ENCODE measurements at places on chromosomes 11 and 22.

DNA sequence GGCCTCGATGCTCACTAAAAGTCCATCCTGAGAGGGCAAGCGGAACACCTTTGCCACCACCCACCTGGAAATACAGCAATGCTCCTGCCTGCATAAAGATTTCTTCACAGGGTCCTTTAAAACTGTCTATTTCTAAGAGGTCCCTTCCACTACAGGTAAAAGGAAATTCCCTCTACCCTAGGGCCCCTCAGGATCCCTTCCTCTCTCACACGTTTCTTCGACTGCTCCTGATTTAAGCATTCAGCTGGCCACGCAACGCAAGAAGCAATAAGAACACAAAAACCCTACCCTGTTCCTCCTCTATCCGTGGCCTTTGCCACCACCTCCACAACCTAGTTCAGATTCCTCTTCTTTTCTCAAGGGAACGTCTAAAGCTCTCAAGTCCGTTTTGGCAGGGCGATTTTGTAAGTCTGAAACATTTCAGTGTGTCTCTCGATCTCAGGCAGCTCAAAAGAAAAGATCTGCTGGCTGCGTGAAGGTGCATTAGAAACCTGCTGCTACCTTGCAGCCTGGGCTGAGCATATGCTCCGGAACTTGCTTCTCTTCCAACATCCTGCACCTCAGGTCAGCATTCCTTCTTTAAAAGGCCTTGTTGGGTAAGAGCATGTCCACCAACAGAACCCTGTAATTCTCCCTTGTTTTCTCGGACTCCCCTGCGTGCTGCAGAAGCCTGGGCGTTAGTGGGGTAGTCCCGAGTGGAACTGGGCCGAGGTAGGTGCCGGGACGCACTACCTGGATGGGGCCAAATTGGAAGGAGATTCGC, 1.6 kb downstream of the LGR4 start:
- DNase-seq, result no peak

DNA sequence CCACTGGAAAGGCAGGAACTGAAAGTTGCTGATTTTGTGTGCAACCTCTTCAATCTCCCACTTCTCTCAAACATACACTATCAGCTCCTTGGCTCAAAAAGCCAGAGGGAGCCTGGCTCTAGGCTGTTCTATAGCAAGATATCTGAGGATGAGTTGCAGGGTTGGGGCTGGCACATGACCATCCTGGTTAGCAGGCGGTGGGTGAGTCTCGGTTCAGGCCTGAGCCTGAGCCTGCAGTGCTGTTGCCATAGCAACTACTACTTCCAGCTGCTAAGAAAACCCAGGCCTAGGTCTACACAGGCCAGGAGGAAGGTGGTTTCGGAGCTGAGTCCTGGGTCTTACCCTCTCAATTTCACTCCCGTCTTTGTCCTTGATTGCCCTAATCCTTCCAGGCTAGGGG, 39.0 kb downstream of the CWC15 start:
- no peak for DNase-seq

DNA sequence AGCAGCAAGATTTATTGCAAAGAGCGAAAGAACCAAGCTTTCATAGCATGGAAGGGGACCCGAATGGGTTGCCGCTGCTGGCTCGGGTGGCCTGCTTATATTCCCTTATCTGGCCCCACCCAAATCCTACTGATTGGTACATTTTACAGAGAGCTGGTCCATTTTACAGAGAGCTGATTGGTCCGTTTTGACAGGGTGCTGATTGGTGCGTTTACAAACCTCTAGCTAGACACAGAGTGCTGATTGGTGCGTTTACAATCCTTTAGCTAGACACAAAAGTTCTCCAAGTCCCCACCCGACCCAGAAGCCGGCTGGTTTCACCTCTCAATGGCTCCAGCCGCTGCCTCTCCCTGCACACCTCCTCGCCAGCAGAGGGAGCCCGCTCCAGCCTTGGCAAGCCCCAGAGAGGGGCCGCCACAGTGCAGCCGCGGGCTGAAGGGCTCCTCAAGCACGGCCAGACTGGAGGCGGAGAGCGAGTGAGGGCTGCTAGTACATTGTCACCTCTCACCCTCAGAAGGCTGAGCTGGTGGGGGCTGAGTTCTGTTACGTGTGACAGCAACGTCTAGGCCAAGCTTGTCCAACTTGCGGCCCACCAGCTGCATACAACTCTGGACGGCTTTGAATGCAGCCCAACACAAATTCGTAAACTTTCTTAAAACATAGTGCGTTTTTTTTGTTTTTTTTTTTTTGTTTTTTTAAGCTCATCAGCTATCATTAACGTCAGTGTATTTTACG, 8.7 kb downstream of the PTH start:
- DNase-seq, result no peak

DNA sequence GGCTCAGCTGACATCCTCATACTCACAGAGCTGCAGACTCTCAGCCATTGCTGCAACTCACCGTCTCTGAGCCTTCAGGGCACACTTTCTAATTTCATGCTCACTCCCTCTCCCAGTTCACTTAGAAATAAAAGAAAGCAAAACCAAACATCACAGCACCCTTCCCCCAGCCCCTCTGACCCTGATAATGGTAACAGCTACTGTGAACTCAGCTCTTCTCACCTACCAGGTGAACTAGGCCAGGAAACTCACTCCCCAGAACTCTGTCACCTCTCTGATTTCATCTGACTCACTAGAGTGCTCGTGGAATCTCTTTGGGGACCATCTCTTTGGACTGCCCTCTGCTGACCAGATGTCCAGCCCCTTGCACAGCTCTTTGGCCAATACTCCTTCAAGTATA, 14.5 kb upstream of the PARVA start:
- no peak for DNase-seq

DNA sequence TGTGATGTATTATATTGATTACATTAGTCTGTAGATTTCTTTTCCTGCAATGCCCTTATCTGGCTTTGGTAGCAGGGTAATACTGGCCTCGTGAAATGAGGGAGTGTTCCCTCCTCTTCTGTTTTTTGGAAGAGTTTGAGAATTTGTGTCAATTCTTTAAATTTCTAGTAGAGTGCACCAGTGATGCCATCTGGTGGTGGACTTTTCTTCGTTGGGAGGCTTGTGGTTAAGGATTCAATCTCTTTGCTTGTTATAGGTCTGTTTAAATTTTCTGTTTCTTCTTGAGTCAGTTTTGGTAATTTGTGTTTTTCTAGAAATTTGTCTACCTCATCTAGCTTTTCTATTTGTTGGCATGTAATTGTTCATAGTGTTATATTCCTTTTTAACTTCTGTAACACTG, 18.9 kb downstream of the SHANK3 start:
- DNase-seq, result no peak

GRCh38 chr22:45526281-45526680, 23.6 kb downstream of the FBLN1 start:
- DNase-seq, result no peak

- DNase-seq, result no peak
These were observed 14.7 kb upstream of the TRMU start for GRCh38 chr22:46320716-46321386.

DNA sequence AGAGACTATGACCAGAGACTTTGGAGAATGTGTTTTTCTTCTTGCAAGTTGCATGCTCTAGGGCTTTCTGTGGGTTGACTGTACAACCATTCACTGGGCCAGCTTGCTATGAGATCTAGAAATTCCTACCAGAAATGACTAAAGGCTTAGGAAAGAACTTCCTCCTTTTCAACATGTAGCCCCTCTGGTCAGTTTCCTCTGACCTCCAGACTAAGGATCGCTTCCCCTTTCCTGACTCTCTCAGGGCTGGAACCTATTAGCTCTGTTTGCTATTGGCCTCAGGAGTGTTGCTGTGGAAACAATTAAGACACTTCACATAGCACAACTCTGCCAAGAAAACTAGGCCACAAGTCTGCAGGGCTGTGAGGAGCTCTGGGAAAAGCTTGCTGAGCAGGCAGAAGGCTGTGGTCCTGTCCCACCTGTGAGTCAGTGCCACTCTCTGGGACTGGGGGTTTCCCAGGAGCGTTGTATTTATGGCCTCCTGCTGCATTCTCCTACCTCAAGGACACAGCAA, 10.7 kb downstream of the CRY2 start:
- DNase-seq, result no peak

DNA sequence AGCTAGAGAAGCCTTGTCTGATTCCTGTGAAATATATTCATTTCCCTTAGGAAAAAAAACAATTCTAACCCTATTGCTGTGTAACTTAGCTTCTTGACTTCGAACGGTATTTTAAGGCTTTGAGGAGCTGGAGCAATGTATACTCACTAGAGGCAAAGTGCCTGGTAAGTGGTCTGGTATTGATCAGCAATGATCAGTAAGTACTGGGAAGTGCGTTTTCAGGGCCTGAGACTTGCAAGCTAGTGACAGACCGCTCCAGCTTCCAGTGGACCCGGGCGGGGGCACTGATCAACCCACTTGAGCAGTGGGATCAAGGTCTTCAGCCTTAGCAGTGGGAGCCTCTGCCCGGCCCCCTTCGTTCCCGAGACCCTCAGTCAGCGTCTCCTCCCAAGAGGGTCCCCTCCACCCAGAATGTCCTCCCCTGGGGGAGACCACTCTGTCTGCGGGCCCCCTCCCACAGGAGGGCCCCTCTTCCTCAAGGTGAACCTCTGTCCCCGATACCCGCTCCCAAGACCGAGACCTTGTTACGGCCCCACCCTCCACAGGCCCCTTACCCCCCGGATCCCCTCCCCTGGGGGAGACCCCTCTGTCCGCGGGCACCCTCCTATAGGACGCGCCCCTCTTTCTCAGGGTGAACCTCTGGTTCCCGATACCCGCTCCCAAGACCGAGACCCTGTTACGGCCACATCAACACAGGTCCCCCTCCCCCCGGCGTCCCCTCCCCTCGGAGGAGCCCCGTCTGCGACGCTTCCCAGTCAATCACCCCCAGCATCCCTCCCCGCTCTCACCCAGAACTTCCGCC, 452 bp upstream of the ATXN10 start:
- DNase-seq, result no peak

- DNase-seq, result no peak
These were observed 169.0 kb downstream of the TBC1D22A start for GRCh38 chr22:46931414-46931813.

- DNase-seq, result no peak
These were observed 7.3 kb upstream of the OR51A2 start for GRCh38 chr11:4962816-4963215.

- no peak for DNase-seq
These were observed at the start of gene BRSK2 for GRCh38 chr11:1389932-1390568. TSS of gene BRSK2 (plus strand) at chr11:1389934. CDS start at chr11:1390285, 351 bp downstream.

DNA sequence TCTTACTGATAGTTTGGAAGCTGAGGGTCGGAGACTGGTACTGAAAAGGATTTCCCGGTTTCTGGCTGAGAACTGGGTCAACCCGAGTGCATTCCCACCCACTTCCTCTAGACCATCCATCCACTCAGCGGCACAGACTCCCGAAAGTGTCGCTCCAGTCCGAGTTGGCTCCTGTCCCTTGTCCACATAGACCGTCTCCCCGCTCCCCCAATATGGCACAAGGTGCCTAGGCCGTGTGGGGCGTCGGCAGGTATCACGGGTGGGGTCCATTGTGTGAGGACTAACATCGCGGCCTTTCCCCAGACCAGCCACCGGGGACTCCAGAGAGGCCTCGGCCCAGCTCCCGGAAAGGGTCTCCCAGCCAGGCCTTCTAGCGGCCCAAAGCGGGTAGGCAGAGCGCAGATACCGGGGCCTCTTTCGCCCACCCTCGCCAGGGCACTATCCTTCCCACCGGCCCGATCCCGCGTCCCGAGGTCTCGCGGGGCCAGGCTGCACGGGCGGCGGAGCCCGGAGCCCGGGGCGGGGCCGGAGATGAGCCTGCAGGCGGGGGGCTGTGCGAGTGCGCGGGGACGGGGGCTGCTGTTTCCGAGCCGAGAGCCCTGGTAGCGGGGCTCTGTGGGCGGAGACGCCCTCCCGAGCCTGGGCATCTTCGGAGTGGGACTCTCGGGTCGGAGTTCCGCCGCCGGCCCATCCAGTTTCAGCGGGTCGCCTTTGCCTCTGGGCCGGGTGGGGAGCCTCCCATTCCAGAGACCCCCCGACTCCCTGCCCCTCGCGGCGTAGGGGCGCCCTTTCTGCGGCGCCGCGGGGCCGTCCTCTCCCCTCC, 21.1 kb downstream of the SERPINH1 start:
- no peak for DNase-seq

All from GM18507 (cell line).